Fibroblast of mammary gland (primary cell): ENCODE measurements at places on chromosomes 3 and 15.

DNA sequence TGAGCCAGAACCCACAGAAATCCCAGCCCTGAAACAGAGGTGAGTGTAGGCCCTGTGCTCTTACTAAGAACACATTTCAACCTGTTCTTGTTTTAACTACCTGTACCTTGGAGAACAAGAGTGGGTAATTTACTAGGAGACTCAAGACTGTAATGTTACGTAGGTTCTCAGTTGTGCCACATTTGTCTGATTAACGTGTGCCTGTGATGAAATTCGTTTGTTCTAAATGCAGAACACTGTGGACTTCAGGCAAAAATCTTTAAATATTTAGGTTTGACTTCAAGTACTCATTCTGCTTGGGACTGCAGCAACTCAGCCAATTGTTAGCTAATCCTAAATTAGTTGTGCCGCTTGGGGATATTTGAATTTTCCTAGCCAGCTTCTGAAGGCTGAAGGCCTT is 28.3 kb downstream of the GTF2E1 start:
- DNase-seq: no peak

GRCh38 chr3:165390166-165390565 is 194.0 kb upstream of the SLITRK3 start:
- no peak for DNase-seq

- peak; percentile 29 for DNase-seq
Measured at GRCh38 chr3:7658294-7658693, 797.4 kb downstream of the GRM7 start.

GRCh38 chr3:48409291-48410201 is 20.3 kb downstream of the PLXNB1 start:
- no peak for DNase-seq

GRCh38 chr3:175940881-175941280 is 1081.7 kb downstream of the NAALADL2 start:
- no peak for DNase-seq

- DNase-seq: peak; percentile 93
Measured at GRCh38 chr3:71955240-71956068, 170.5 kb upstream of the PROK2 start.
